ENCODE measurements at places on chromosomes 16 and 17. TPM values are rescaled to one million over a fixed set of nuclear protein-coding genes. Genes with fewer than 3 reads are reported as not detected.

The KCNH6 gene
- total RNA-seq = not detected

The ADAMTS18 gene
- 0.28 TPM for total RNA-seq

The TP53TG3B gene
- total RNA-seq = not detected

The CLEC19A gene
- total RNA-seq = not detected

The CHD9NB gene
- 1.1 TPM for total RNA-seq

The ASPA gene
- 5.1 TPM for total RNA-seq
